Large intestine (tissue), 12 donors: ENCODE measurements at places on chromosomes 5 and 9.

GRCh38 chr9:125631391-125632085 lies 75.5 kb downstream of the MAPKAP1 start:
- DNase-seq = peak; percentile 22

DNA sequence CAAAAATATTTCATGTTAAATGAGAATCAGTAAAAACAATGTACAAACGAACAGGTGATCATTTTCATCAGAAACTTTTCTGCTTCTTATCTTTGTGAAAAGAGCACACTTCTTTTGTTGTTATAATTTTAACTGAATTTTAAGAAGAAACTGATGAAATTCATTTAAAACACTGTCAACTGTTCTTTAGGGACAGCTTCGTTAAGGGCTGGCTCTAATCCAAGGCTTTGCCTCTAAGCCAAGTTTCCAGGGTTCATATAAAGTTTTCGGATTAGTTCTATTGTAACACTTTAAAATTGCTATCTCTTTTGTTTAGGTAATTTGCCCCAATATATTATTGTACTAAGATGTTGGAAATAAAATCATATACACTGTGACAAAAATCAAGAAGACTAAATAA lies 559.2 kb downstream of the TUSC1 start:
- DNase-seq = no peak

- DNase-seq = peak; percentile 34
Measured at GRCh38 chr9:122228191-122228567, 578 bp downstream of the LHX6 start.

DNA sequence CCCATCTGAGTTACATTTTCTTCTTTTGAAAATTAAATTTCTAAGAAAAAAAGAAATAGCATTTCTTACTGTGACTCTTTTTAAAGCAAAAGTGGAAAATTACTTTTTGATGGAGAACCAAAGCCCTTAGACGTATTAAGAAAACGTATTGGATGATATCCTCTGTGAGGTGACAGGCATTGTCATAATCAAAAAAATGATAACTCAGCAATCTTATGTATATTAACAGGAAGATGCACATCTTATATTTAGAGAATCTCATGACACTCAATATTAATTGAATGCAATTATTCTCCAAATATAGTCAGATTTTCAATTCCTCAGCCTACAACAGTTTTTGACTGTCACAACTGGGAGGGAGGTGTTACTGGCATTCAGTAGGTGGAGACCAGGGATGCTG lies 25.1 kb downstream of the FGF10 start:
- no peak for DNase-seq

- DNase-seq = no peak
Measured at GRCh38 chr9:1051210-1051583, 1.0 kb downstream of the DMRT2 start.

- no peak for DNase-seq
Measured at GRCh38 chr5:77133061-77133758, 46.1 kb upstream of the ZBED3 start.

GRCh38 chr9:84819491-84819991 lies 150.0 kb downstream of the NTRK2 start:
- no peak for DNase-seq
